ENCODE measurements at places on chromosomes 2 and 18.
A peak's percentile ranks its signal among the peaks of the same experiment; 100 is the strongest.

GRCh38 chr2:149652926-149653325 is 65.4 kb upstream of the MMADHC start:
- DNase-seq, result peak; percentile 24

GRCh38 chr2:106830191-106830590 is 55.8 kb downstream of the ST6GAL2 start:
- no peak for DNase-seq

DNA sequence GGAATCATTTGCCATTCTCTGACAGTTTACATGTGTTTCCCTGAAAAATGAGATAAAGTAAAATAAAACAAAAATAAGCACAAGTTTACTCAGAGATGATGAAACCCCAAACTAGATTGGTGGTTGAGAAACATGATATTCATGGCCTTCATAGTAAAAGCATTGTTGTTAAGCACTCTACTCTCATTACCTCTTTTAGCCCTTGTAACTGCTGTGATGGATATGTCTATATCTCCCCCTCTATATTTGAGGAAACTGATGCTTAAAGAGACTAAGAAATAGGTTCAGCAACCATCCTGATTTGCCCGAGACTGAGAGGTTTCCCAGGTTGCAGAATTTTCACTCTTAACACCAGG is 33.9 kb upstream of the GALNT3 start:
- DNase-seq, result no peak

- DNase-seq, result no peak
Measured at GRCh38 chr2:54824567-54824966, 101.1 kb downstream of the EML6 start.

- DNase-seq, result no peak
Measured at GRCh38 chr2:45254025-45254424, 244.8 kb upstream of the SIX2 start.

GRCh38 chr2:208978946-208979345 is 444.9 kb upstream of the MAP2 start:
- DNase-seq, result peak; percentile 73

DNA sequence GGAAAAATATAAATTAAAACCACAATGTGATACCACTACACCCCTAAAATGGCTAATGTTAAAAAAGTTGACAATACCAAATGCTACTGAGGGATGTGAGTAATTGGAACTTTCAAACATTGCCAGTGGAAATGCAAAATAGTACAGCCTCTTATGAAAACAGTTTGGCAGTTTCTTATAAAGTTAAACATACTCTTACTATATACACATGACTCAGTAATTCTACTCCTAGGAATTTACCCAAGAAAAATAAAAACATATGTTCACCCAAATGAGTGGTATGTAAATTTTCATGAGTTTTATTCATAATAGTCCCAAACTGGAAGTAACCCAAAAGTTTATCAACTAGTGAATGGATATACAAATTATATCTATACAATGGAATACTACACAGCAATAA is 228.0 kb downstream of the CYP26B1 start:
- peak; percentile 82 for DNase-seq

- DNase-seq, result no peak
Measured at GRCh38 chr2:64624108-64624610, 29.6 kb downstream of the SERTAD2 start.

Measured in fibroblast of skin of right biceps (primary cell).